ENCODE measurements at places on chromosomes 12 and 14.

DNA sequence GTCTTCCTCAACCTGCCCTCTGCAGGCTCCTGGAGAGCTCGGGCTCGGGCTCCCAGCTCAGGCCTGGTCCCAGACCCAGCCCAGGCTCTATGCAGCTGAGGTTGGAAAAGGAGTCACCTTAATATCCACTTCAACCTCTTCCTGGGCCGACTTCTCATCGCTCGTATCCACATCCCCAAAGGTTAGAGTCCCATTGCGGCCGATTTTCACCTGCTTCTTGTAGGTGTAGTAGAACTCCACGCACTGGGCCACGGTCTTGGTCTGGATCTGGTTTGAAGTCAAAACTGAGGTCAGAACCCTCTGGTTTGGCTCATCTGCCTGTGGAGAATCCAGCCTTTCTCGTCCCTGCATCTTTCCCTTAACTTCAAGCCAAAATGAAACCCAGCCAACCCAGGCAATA lies 8.4 kb upstream of the PNMA1 start:
- no peak for DNase-seq

GRCh38 chr14:69980457-69981425 lies 101.5 kb downstream of the SMOC1 start:
- DNase-seq = no peak

DNA sequence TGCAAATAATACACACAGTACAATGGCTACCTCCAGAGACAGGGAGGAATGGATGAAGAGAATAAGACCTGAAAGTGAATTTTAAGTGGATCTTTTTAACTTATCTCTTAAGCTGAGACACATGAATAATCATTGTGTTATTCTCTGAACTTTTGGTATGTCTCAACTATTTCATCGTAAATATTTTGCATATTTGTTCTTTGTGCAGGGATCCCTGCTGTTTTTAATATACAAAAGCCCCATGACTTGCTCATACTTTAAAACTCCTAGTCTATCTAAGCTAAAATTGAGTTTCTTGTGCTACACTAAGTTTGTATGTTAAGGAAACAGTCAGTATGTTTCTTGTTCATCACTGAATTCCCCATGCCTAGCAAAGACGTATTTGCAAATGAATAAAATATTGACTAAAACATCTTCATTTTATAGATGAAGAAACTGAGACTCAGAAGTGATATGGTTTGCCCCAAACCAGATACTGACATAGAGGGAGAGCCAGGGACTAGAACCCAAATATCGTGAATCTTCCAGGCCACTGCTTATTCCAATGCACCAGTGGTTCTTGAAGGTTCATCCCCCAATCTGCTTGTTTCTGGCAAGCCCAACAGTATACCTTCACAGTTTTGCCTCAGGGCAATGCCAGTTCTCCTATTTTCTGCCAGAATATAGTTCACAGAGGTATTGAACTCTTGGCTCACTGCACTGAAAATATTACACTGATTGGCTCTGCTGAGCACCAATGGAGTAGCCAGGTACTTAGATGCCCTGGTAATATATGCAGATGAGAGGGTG lies 356.9 kb downstream of the MED13L start:
- DNase-seq = no peak

GRCh38 chr14:96243785-96244184 lies 12.2 kb upstream of the BDKRB1 start:
- no peak for DNase-seq

DNA sequence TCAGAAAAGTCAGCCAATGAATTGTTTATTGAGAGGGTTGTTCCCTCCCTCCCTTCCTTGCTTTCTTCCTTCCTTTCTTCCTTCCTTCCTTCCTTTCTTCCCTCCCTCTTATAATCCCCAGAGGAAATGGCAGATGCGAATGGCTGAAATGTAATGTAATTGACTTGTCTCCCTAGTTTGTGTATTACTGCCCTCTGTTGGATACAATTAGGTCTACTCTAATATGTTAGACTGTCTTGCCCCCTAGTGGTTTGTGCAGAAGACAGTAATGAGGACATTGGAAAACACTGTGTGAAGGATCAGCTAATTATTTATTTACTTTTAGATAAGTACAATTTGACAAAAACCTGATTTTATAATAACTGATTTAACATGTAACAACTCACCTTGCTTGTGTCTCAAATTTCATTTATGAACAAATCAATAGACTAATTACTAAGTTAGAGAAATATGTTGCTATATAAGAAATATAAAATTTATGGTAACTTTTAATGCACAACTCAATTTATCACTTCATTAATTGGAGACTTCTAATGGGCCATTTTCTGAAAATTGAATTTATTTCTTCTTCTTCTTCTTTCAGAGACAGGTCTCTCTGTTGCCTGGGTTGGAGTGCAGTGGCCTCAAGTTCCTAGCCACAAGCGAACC lies 229.8 kb upstream of the LRIG3 start:
- DNase-seq = peak; percentile 89

DNA sequence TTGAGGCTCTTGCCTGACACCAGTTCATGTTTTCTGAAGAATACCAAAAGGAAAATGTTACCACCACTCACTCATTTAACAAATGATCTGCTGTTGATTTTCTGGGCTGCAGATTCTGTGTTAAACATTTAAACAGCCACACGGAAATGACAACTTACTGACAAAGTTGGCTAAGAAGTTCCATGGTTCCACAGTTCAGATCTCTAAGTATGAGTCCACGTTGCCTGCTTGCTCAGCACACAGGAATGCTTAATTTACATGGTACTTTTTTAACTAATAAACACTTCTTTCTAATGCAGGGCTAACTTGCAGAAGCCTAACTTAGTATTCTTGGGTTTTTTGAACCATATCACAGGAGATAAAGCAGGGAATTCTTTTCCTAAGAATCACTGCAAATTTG lies 34.7 kb downstream of the PTGER2 start:
- DNase-seq = peak; percentile 67

GRCh38 chr14:72332046-72332445 lies 399.8 kb downstream of the RGS6 start:
- no peak for DNase-seq

DNA sequence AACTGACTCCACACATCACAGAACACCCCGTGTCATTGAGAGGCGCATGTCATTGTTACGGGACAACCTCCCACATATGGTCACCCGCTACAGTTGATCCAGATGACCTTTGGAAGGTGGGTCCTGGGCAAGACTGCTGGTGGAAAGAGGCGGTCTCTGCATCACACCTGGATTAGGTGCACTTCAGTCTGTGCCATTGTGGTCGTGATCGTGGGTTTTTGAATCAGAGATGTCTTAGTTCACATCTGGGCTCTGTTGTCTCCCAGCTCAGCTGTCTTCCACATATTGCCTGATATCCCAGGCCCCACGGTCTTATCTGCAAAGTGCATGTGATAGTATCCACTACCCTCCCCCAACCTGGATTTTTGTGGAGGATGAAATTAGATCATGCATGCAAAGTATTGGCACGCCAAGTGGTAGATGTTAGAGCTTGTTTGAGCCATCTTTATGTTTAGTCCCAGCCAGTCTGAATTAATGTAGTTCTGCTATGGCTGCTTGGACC lies 208.7 kb upstream of the FOXN3 start:
- no peak for DNase-seq

- DNase-seq = no peak
These were observed 51.2 kb upstream of the OR5AU1 start for GRCh38 chr14:21206753-21207684.
